Liver (tissue), 10 donors: ENCODE measurements at places on chromosomes 11 and 22. TPM values are rescaled to one million over a fixed set of nuclear protein-coding genes. Genes with fewer than 3 reads are reported as not detected.

VSIG10L2 gene
- total RNA-seq, result not detected

NUMA1 gene
- total RNA-seq, result 93.2 TPM

GAL3ST1 gene
- 19.4 TPM for total RNA-seq

TCN2 gene
- 6.7 TPM for total RNA-seq

PHF21B gene
- total RNA-seq, result not detected

DEUP1 gene
- total RNA-seq, result not detected

UBQLNL gene
- total RNA-seq, result 0.25 TPM

SAA4 gene
- total RNA-seq, result 84.9 TPM

TMEM109 gene
- total RNA-seq, result 21.2 TPM

- no peak for DNase-seq
Observed at GRCh38 chr11:7694235-7694634, 12.0 kb downstream of the OVCH2 start.

GRCh38 chr11:34669458-34669857 lies 48.6 kb downstream of the EHF start:
- DNase-seq, result no peak

DNA sequence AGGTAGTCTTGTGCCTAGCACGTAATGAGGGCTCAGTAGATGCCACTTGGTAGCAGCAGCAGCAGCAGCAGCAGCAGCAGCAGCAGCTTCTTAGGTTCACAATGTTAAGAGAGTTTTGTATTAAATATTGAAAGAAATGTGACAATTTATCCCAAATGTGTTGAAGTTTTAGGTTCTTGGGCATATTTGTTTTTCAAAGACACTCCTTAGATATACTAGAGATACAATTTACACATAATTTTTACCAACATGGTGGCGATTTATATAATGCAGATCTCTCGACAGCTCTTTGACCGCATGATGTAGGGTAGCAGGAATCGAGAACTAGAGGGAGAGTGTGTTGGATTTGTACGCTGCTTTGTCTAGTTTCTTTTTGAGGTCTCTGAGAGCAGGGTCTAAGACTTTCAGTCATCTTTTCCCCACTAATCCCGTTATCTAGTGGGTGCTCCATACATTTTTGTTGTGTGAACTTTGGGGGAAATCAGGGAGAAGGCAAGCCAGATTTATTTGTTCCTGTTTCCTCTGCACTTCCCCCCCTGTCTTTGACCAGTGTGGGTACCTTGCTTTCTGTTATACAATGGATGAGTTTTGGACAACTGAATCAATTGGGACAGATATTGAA lies 1.4 kb downstream of the FDX1 start:
- DNase-seq, result no peak

DNA sequence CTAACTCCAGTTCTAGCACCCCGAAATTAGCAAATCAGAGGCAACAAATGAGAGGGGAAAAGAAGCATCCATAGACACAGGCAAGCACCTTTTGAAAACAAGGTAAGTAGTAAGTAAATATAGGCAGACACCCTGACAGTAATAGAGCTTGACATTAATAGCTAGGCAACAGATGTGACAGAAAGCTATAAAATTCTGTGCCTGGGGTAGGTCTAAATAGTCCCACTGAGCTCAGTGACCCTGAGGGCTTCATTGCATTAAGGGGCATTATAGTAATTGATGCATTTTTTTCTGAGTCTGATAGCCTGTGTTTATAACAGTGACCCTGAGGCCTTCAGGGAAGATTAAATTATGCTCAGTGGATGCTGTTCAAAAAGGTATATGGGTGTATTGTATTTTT lies 197.1 kb downstream of the HIPK3 start:
- no peak for DNase-seq

DNA sequence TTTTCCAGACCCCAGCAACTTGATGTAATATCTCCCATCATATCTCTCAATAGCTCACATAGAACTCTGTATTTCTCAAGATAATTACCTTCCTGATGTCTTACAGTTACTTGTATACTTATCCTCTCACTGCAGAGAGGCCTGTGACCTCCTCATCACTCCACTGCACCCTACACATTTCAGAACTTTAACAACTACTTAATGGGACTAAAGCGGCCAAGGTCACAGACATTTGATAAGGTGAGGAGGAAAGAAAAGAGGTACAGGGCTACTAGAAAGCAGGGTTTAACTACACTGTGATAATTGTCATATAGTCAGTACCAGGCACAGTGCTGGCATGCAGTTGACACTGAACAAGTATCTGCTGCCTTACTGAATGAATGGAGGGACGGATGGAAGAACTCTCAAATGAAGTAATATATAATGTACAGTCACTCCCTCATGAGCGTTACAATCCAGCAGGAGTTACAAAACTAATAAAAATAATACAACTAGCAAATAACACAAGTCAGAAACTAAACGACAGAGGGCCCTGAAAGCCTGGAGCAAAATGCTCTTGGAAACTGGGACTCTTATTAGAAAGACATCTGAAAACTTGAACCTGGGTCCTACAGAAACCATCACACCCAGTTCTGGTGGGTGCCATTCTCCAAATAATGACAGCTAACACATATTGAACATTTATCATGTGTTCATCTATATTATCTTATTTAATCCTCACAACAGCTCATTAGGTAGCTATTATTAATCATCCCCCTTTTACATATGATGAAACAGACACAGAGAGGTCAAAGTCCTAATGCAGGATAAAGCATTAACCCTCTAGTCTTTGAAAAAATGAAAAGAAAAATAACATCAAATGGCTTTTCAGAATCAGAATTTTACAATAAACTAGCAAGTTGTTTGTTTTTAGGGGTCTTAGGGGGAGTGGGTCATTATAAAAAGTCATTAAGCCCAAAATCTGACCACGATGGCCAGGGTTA lies 14.3 kb downstream of the PI4KA start:
- DNase-seq, result peak; percentile 14

GRCh38 chr11:9606809-9607510 lies 33.5 kb downstream of the WEE1 start:
- DNase-seq, result no peak

DNA sequence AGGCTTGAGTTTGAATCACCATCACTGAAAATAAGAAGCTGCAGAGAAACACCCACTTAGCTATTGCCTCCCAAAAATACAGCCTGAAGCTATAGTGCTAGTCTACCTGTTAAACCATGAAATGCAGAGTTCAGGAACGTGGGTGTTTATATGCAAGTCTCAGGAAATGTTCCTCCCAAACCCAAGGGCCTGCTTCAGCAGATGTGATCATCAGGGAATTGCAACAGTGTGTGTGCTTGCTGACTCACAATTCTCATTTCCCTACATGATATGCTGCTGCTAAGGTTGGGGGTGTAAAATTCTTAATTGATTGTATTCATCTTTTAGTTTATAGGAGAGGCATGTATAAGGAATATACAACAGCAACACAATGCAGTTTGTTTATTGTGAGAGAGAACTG lies 49.6 kb downstream of the NUP98 start:
- DNase-seq, result no peak

- DNase-seq, result no peak
Observed at GRCh38 chr11:130077671-130078070, 8.0 kb downstream of the APLP2 start.

DNA sequence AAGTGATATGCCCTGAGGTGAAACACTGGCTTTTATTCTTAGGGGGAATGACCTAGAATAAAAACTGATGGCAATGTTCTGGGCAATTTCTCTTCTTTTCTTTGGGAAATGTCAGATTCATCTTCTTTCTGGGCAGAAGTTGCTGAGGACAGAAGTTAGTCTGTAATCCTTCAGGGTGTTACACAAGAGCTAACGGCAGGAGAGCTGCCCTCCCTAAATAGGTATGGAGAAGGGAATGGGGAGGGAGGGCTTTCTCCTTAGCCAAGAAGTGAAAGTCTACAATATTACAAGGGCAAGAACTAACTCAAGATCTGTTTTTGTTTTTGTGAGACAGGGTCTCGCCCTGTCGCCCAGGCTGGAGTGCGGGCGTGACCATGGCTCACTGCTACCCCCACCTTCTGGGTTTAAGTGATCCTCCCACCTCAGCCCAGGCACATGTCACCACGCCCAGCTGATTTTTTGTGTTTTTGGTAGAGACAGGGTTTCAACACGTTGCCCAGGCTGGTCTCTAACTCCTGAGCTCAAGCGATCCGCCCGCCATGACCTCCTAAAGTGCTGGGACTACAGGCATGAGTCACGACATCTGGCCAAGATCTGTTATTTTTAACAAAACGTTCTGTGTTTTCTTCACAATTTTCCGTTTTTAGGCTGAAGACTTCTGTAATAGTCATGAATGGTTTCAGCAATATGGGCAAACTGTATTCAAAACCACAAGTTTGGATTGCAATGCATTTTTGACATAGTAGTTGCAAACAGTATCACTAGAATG lies 7.2 kb downstream of the PIWIL4 start:
- DNase-seq, result no peak

GRCh38 chr11:5596607-5597201 lies at the start of gene TRIM6:
TRIM6 (plus strand) TSS chr11:5596637; CDS start chr11:5596898, 261 bp downstream.
- DNase-seq, result peak; percentile 58

- DNase-seq, result no peak
Observed at GRCh38 chr22:34096770-34097169, 176.5 kb upstream of the LARGE1 start.

GRCh38 chr11:1574238-1574932 lies 2.3 kb upstream of the DUSP8 start:
- DNase-seq, result peak; percentile 68

- no peak for DNase-seq
Observed at GRCh38 chr11:114047327-114047726, 12.2 kb upstream of the ZBTB16 start.

- DNase-seq, result peak; percentile 56
Observed at GRCh38 chr22:30291058-30291892, 2.0 kb upstream of the CASTOR1 start.

DNA sequence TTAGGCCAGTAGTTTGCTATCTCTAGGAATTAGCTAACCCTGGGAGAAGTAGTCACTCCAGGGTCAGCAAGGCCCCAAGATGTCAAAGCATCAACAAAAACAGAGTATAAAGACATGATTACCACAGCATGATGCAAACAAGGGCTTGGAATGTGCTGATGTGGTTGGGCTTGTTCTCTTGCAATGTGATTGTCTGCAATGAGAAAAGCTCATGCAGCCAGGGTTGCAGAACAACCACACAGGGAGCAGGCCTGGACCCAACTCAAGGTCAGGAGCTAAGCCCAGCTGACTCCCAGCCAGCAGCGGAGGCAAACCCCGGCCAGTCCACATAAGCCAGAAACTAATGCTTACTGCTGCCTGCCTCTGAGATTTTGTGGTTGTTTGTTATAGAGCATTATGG lies 132.4 kb upstream of the ZC3H12C start:
- DNase-seq, result no peak
